ENCODE measurements at places on chromosomes 1 and 21.

GRCh38 chr21:19489930-19490329 lies 1086.3 kb upstream of the TMPRSS15 start:
- no peak for DNase-seq

DNA sequence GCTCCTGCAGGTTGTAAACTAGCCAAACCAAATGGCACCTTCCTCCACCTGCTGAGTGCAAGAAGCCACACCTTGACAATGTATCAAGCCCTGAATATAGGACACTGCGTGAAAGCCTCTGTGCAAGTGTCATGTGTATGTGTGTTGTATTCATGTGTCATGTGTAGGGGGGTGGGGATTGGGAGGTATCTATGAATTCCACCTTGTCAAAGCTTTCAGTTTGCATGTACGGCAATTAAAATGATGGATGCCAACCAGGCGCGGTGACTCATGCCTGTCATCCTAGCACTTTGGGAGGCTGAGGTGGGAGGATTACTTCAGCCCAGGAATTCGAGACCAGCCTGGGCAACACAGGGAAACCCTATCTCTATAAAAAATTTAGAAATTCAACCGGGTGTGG lies 19.8 kb downstream of the CD34 start:
- no peak for DNase-seq

DNA sequence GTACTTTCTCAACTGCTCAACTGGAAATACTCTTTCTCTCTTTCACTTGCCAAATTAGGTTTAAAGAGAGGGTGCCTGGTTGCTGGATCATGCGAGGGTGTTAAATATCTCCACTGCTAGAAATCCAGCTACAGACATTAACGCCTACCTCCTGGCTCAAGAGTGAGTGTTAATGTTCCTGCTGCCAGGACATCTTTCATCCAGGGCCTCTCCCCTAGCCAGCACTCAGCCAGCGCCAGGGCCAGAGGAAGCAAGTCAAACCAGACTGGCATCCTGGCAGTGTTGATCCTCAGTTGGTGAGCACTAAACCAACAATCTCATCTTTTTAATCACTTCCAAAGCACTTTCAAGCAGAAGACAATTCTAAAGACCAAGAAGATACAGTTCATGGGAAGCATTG lies 92.9 kb upstream of the BARHL2 start:
- DNase-seq, result no peak

- no peak for DNase-seq
These were observed 5.2 kb downstream of the RGL1 start for GRCh38 chr1:183810121-183810520.

DNA sequence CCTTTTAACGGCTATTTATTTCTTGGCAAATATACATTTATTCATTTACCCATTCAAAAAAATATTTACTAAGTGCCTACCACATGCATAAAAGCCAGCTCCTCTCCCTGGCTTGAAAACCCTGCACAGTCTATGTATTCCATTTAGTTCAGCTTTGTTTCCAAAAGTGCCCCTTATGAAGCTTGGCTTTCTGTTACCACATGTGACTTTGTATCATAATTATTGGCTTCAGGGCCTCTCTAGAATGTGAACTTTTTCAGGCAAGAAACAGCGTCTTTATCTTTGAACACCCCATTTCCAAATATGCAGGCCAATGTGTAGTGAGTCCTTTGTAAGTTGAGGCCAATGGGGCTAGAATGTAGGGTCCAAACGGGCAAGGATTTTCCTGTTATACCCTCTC lies 69.4 kb downstream of the CACHD1 start:
- DNase-seq, result no peak

GRCh38 chr1:238404921-238405320 lies 514.2 kb upstream of the ZP4 start:
- DNase-seq, result no peak

DNA sequence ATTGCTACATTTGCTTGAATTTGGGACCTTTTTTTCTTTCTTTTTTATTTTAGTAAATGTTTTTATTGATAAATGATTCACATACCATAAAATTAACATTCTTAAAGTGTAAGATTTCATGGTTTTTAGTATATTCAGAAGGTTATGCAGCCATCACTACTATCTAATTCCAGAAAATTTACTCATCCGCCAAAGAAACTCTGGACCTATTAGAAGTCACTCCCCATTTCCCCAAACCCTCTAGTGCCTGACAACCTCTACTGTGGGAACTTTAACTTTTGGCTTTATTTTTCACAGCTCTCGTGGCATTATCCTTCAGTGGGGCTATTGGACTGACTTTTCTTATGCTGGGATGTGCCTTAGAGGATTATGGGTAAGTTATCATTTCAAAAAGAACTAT lies 4.5 kb downstream of the LEPR start:
- no peak for DNase-seq

DNA sequence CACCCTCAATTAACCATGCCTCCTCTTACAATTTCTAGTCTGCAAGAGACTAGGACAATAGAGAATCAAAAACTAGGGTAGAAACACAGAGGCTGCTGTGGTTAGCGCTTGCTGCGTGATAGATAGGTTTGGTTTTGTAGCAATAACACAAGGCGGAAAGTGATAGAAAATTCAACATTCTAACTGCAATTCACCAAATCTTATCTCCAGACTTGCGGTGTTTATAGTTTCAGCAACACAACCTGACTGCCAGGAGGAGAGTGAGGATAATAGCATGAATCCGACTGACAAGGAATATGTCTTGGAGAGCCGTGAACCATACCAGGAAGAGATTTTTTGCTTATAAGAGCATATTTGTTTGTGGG lies 30.7 kb upstream of the IFNAR2 start:
- no peak for DNase-seq

DNA sequence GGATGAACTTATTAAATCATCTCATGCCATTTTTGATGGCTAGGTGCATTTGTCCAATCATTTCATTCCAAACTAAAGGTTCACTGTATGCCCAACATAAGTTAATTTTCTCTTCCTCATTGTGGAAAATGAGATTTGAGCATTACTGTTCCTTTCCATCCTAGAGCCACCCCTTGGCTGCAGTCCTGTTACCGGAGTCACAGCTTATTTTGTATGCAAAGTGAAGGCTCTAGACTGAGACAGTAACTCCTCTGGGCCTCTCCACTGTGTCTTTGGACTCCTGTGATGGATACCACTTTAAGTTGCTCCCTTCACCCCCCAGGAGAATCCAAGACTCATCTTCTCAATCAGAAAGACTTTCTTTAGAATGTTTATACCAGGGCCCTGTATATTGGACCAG lies 59.7 kb downstream of the FGGY start:
- DNase-seq, result no peak

DNA sequence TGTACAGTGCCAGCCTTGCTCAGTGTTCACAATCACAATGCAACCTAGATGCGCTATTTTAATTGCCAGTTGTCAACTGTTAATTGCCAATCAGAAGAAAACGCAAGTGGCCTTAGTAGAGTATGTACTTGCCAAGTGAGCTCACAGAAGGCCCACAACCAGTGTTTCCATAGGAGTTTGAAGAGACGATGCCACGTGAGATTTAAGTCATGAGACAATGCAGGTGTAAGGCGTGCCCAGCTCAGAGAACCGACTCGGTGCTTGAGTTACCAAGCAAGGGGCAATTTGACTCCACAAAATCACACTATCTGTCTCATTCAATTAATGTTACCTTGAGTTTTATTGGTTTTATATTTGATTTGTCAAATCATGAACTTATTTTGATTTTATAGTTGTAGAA lies 65.6 kb downstream of the TEX35 start:
- no peak for DNase-seq

Measured in NCI-H187 treated with DMSO at 0.1 percent for 48 hours (cell line).